ENCODE measurements at places on chromosomes 2 and 18.

DNA sequence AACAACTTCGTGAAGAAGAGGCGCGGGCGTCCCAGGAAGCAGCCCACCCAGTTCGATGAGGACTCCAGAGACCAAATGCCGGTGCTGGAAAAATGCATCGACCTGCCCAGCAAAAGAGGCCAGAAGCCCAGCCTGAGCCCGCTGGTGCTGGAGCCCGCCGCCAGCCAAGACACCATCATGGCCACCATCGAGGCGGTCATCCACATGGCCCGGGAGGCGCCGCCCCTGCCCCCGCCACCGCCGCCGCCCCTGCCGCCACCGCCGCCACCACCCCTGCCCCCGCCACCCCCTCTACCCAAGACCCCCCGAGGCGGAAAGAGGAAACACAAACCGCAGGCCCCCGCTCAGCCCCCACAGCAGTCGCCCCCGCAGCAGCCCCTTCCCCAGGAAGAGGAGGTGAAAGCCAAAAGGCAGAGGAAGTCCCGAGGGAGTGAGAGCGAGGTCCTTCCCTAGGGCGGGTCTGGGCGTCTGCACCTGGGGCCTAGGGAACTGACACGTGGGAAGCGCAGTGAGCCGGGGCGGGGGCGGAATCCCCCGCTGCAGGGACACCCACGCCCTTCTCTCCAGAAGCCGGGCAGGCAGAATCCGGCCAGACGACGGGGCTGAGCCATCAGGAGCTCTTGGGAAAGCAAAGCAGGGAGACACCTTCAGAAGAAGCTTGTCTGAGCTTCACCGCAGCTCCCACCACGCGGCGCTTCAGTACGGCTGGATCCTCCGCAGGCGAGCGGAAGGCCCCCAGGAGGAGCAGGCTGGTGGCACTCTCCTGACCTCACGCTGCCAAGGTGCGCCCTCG, 382.8 kb downstream of the SETBP1 start:
- no peak for DNase-seq

DNA sequence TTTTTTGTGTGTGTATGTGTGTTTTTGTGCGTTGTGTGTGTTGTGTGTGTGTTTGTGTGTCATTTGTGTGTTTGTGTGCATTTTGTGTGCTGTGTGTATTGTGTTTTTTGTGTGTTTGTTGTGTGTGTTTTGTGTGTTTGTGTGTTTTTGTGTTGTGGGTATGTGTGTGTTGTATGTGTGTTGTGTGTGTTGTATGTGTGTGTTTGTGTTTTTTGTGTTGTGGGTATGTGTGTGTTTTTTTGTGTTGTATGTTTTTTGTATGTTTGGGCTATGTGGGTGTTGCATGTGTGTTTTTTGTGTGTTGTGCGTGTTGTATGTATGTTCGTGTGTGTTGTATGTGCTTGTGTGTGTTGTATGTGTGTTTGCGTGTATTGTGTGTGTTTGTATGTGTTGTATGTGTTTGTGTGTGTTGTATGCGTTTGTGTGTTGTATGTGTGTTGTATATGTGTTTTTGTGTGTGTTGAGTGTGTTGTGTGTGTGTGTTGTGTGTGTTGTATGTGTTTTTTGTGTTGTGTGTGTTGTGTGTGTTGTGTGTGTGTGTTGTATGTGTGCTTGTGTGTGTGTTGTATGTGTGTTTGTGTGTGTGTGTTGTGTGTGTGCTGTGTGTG, 275.3 kb downstream of the HRH4 start:
- DNase-seq, result no peak

GRCh38 chr2:205730701-205731582, 48.6 kb downstream of the NRP2 start:
- DNase-seq, result peak; percentile 52

- no peak for DNase-seq
These were observed 461.4 kb downstream of the GALR1 start for GRCh38 chr18:77711096-77711495.

DNA sequence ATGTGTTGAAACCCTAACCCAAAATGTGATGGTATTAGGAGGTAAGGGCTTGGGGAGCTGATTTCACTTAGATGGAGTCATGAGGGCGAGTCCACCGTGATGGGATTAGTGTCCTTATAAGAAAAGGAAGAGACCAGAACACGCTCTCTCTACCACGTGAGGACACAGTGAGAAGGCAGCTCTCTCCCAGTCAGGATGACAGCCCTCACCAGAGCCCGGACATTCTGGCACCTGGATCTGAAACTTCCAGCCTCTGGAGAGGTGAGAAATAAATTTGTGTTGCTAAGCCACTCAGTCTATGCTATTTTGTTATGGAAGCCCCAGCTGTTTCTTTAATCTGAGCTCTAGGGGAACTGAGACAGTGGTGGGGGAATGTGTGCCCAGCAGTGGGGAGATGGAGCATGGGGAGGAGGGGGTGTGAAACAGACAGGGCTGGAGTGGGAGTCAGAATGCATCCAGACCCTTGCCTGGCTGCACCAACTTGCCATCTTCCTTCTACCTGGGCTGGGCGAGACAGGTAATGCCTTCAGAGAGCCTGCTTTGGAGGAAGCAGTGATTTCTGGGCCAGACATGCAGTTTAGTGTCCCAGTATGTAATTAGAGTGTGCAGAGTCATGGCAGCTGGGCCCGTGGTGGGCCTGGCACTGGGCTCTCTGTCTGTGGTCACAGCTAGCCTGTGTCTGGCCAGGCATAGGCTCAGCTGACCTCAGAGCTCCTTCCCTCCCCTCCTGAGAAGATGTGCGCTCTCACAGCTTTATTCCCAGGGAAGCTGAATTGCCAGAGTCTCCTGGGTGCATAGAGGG, 38.1 kb downstream of the RHOB start:
- no peak for DNase-seq

DNA sequence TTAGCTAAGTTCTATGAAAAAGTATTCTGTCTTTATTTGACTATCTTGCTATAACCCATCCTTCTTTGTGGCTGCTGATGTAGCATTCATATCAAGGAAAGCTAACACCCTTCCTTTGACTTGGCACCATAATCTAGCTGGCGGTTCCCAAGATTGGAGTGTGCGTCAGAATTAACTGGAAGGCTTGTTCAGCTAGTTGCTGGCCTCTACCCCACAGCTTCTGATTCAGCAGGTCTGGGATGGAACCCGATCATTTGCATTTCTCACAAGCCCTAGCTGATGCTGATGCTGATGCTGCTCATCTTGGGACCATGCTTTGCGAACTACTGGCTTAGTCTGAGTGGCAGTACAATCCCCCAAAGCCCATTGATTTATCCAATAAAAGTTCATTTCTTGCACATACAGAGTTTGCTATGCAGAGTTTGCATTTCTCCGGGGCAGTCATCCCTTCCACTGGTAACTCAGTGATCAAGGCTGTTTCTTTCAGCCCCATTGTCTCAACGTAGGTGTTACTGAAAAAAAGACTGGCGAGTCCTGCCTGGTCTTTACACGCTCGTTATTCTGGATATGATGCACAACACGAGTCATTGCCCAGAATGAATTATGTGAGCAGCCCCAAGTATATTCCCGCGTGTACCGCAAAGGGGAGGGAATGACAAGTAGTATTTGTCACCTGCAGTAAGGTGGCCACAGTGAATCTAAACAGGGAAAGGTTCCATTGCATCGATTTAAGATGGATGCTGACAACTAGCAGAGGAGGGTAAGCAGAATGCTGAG, 96.5 kb downstream of the ZNF532 start:
- DNase-seq, result no peak
